Central memory CD8-positive, alpha-beta T cell (primary cell): ENCODE measurements at places on chromosomes 5 and 9.

DNA sequence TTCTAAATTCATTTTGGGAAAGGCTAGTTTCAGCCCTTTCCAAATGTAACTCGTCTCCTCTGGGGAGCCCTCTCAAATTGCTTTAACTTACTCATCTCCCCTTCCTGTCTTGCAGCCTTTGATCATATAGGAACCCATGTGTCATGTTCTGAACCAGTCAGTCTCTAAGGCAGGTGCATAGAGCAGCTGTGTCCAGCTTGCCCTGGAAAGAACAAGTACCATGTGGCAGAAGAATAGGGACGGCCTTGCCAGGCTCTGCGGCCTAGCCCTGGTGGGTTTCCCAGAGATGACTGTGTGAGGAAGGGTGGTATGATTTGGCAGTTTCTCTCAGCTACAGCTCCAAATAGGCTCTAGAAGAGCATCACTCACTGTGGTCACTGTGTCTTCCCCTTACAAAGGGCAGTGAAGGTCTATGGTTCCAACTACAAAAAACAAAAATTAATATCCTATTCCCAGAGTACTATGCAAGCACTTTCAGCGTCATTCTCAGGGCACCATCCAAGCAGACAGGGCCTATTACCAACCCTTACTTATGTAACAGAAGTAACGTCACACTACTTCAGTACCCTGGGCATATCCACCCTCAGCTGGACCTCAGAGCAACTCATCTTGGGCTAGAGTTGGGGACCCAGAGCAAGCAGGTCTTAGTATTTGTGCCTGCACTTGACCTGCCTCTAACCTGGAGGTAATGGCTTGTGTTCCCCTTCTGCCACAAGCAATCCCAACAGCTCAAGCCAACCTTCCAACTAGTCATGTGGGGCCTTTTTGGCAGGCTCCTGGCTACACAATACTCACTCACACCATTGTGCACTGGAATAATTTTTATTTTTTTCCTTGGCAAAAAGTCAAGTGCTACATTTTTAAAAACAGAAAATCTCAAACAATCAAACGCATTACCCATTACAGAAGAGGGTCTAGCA lies 37.2 kb upstream of the UBAP2 start:
- DNase-seq = no peak

- DNase-seq = no peak
Measured at GRCh38 chr9:87959916-87960581, 14.3 kb downstream of the CDK20 start.

- no peak for DNase-seq
Measured at GRCh38 chr5:83034528-83035207, 42.5 kb downstream of the TMEM167A start.

DNA sequence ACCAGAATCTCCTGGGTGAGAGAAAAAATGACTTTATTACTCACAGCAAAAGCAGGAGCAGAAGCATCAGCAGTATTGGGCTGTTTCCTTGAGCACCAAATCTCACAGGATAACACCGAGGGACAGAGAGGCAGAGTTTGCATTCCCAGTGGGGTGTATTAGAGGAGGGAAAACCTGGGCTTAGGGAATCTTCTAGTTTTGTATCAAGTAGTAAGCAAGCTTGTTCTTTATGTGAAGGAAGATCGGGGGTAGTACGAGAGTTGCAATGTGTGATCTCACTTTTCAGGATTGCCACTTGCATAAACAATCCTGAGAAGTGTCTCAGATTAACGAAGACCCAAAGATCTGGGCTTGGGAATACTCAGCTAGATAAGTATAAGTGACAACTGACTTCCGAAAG lies 1163.0 kb downstream of the TAF11L14 start:
- DNase-seq = no peak

DNA sequence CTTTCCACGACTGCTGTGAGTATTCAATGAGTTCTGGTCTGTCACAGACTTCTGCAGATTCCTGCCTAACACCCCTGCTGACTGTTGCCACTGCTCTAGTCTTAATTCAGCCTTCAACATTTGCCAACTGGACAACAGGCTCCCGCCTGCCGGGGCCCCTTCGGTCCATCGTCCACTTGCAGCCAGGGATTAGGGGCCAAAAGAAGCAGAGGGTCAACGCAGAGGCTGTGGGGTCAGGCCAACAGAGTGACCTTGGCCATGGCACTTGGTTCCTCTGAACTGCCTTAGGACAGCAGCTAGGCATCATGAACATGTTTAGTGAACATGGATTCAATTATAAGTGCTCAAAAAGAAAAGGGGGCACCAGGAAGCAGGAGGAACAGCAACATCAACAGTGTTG lies 28.7 kb downstream of the MORN5 start:
- no peak for DNase-seq

GRCh38 chr5:98460536-98460935 lies 312.9 kb upstream of the RGMB start:
- no peak for DNase-seq

DNA sequence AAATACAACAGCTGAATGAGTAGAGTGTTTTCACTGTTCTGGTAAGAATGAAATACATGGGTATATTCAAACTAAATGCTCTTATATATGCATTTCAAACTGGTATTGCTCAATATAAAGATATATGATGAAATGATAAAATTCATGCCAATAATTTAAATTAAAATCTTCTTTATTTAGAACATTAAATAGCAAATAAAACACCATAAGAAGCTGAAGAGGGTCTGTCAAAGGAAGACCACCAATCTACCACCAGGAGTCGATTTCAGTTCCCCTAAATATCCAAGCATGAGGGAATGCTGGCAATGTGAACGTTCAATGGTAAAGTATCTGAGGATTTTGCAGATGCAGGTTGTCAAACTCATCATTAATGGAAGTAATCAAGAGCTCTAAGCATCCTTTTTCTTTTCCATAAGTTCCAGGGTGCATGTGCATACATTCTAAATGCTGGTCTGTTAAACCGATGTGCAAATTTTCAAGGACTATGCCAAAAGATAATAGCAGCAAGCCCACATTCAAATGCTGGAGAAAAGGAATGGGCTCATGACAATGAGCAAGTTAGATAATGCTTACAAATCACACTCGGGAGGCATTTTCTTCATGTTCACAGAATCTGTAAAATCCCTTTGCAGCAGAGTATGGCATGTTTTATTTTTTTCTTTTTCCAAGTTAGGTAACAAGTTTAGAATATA lies 118.8 kb upstream of the MTAP start:
- no peak for DNase-seq

DNA sequence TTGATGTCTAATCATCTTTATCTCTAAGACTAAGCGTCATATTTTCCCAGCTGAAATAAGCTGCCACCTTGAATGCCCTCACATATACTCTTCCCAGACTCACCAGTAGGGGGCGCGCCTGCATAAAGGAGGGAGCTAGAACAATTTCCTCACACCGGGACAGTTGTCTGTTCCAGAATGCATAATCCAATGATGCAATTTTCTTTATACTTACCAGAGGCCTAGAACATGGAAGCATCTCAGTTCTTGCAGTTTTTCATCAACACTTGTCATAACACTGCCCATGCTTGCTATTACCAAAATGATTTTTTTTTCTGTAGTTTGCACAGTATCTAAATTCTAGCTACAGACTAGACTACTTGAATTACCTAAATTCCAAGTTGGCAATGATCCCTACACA lies 203.9 kb downstream of the FRMD3 start:
- peak; percentile 25 for DNase-seq

DNA sequence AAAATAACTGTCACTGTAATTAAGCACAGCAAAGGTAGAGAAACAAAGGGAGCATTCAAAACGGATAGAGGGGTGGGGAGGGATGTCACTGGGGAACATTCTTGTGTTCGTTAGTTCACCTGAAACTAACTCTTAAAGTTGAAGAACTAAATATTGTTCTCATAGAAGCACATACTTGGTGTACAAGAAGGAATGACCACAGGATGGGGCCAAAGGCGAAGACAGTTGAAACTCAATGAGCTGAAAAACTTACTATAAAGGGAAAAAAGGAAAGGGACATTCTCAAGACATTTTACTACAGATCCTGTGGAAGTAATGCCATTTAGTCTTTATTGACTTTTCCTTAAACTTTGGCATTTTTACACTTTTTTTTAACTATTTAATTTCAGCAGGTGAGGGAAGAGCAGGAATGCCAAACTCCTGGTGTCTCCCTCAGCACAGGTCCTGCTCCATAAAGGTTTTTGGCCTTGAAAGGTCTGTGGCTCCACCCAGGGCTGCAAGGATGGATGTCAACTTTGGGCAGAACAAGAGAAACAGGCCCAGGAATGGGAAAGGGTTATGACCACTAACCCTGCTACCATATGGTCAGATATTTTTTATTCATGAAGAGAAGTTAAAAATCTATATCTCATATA lies 197.6 kb upstream of the RASA1 start:
- no peak for DNase-seq
